ENCODE measurements at places on chromosomes 3 and 15.

- DNase-seq: no peak
Measured at GRCh38 chr15:64847876-64848716, 6.4 kb downstream of the PLEKHO2 start.

GRCh38 chr3:52817221-52817620 lies 13.3 kb downstream of the ITIH4 start:
- DNase-seq: no peak

DNA sequence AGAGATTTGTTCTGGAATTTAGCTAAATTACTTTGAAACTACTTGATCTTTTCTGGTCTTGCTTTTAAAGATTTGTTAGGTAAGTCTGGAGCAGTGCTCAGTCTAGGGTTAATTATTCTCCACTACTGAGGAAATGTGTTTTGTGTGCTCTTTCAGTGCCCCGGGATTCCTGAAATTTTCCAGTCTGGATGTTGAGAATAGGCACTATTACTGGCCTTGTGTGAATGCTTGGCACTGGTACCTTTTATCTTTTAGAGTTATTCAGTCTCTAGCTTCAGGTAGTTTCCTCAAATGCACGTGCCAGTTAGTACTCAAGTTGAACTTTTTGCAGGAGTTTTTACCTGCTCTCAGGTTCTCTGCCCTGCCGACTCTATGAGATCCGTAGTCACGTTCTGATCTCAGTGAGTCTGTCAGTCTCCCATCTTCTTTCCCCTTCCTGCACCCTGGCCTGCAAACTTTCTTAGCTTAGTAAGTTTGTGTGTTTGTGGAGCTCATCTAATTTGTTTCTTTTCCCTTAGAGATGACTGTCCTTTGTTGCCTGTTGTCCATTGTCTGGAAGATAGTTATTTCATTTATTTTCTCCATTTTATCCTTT lies 39.5 kb downstream of the TCF12 start:
- DNase-seq: no peak

DNA sequence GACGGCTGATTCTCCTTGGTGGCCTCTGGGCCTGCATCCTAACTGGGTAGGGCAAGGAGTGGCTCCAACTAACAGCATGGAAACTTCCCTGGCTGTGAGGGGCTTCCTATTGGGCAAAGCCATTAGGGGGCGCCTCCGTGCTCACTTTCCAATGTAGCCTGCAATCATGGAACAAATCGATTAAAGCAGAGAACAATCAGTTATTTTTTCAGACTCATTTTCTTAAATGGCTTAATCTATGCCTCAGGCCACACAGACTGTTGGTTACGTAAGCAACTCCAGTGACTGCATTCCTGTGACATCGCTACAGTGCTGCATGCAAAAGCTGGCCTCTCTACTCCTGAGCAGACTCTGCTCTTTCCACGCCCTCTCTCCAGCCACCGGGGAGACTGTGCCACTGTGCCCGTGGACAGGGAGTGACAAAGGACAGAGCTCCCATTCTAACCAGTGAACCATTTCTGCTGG lies 278.9 kb downstream of the KLF13 start:
- DNase-seq: no peak

GRCh38 chr3:150221904-150222523 lies 186.1 kb upstream of the TSC22D2 start:
- no peak for DNase-seq

DNA sequence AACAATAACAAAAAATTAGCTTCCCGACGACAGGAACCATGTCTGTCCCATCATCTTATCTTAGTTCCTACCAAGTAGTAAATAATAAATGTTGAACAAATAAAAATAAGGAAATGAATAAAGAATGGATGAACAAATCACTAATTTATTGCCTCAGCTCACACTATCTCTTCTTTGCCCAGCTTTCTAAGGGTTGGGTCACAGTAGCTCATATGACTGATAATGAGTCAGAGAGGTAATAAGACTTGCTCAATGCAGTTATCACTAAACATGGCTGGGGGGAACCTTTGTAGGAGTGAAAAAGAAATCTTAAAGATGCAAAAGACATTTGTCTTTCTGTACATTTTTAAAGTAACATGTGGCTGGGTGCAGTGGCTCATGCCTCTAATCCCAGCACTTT lies 182.2 kb downstream of the WDR76 start:
- DNase-seq: no peak

- DNase-seq: no peak
Measured at GRCh38 chr3:38726751-38727150, 77.3 kb upstream of the SCN5A start.

- DNase-seq: no peak
Measured at GRCh38 chr3:13135811-13136321, 62.6 kb upstream of the IQSEC1 start.

DNA sequence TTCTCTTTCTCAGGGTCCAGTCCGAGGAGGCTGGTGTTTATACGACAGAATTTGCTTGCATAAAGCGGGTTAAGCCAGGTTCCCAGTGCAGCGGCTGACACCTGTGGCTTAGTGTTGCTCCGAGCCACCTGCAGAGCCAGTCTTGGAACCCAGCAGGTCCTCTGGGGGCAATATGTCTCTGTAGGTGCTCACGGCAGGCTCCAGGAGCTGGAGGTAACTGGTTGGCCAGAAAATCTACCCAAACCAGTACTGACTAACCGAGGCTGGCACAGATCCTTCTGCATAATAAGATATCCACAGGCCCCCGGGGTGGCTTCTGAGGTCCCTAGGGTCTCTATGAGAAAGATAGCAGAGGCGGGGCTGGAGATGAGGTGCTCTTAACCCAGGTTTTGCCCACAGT lies 3.2 kb downstream of the MGLL start:
- no peak for DNase-seq

GRCh38 chr3:180267202-180267843 lies 230.6 kb upstream of the PEX5L start:
- DNase-seq: no peak

GRCh38 chr3:126935756-126936509 lies 47.0 kb upstream of the PLXNA1 start:
- DNase-seq: no peak

DNA sequence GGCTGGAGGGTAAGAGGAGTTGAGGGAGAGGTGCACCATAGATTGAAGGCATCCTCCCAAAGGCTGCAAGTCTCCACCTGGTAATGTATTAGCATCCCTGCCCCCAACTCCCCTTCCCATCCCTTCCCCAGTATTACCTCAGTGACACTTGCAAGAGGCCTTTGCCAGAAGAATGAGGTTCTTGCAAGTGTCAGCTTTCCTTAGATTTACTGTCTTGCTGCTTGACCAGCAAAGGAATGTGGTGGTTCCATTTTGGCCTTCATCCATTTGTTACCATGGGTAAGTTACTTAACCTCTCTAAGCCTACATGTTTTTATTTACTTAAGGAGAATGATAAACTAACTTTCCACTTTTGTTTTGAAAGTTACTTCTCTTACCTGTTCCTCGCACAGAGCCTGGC lies 108.9 kb downstream of the LRTM1 start:
- DNase-seq: no peak

DNA sequence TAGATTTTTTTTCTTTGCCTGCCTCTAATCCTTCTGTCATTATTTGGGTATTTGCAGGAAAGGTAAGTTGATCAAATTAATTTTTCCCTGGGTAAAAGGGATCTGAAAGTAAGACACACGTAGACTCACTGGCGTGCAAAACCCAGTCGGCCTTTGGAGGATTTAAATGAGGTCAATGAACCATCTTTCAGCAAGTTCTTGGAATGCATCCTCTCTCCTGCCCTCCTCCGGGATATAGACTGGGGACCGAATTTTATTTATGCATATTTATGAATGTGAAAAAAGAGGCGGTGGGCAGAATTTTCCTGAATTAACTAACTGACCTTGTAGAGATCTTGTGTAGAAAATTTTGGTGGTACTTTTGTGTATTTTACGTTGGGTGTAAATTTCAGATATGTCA lies 2.2 kb downstream of the CADM2 start:
- no peak for DNase-seq

GRCh38 chr3:69740103-69741021 lies 1.1 kb downstream of the MITF start:
- no peak for DNase-seq

- no peak for DNase-seq
Measured at GRCh38 chr3:190718671-190719070, 143.8 kb downstream of the GMNC start.

GRCh38 chr3:129429602-129430001 lies 1.2 kb upstream of the EFCAB12 start:
- DNase-seq: no peak

DNA sequence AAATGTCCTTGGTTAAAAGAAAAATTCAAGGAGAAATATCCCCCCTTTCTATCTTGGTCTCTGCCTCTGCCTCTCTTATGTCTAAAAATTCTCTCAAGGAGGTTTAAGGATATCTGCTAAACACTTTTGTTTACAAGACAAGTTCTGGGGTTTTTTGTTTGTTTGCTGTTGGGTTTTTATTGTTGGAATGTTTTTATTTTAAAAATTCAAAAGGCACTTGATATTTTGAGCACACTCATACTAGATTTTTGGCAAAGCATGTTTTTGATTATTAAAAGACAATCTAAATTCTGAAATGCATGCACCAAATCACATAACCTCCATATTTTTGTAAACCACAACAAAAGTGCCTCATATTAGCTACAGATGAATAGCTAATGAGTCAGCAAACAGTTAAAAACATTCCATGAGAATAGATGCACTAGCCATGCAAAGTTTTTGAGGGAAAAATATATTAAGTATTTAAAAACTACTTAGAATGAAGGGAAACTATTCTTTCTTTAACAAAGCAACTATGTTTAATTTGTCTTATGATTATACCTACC lies 84.6 kb downstream of the ZBTB20 start:
- no peak for DNase-seq

- no peak for DNase-seq
Measured at GRCh38 chr15:77340245-77340644, 79.7 kb downstream of the PEAK1 start.

- DNase-seq: no peak
Measured at GRCh38 chr15:41004490-41004889, 51.2 kb downstream of the CHAC1 start.

DNA sequence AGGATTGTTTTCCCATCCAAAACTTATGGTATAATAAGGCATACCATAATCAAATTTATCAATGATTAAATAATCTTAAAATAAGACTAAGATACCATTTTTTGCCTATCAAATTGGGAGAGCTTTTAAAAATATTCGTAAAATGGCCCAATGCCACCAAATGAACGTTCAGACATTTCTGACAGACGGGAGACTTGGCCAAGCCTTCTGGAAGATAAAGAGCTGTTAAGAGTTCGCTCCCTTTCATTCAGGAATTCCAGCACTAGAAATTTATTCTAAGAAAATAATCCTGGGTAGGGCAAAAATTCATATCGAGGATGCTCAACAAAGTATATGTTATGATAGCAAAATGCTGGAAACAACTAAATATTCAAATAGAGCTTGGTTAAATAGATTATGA lies 85.6 kb upstream of the NEO1 start:
- DNase-seq: no peak

- DNase-seq: no peak
Measured at GRCh38 chr3:153339065-153339464, 177.0 kb downstream of the RAP2B start.

- no peak for DNase-seq
Measured at GRCh38 chr3:136351351-136351750, 101.2 kb downstream of the PCCB start.

DNA sequence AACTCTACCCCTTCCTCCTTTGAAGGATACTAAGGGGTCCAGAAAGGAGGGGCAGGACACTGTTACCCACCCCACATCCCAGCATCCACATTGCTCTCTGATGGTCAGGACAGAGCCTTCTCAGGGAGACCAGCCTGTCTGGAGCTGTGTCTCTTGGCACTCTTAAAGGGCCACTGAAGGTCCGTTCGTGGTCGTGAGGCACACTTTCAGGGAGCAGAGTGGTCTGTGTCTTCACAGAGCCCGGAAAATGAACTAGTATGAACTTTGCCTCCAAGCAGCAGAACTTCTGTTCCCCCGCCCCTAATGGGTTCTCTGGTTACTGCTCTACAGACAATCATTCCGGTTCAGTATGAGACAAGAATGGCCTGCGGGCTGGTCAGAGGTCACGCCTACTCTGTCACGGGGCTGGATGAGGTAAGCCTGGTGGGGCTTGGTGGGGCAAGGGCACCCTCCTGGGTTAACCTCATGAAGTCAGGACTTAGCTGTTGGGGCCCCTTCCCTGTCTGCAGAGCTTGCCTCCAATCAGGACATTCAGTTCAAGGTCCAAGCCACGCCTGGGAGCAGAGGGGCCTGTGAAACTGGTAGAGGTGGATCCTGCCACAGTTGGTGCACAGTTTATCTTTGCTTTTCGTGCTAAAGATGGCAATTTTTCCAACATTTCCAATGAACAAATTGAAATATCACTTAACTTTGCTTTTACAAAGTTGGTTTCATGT lies 33.2 kb downstream of the CAPN3 start:
- no peak for DNase-seq

DNA sequence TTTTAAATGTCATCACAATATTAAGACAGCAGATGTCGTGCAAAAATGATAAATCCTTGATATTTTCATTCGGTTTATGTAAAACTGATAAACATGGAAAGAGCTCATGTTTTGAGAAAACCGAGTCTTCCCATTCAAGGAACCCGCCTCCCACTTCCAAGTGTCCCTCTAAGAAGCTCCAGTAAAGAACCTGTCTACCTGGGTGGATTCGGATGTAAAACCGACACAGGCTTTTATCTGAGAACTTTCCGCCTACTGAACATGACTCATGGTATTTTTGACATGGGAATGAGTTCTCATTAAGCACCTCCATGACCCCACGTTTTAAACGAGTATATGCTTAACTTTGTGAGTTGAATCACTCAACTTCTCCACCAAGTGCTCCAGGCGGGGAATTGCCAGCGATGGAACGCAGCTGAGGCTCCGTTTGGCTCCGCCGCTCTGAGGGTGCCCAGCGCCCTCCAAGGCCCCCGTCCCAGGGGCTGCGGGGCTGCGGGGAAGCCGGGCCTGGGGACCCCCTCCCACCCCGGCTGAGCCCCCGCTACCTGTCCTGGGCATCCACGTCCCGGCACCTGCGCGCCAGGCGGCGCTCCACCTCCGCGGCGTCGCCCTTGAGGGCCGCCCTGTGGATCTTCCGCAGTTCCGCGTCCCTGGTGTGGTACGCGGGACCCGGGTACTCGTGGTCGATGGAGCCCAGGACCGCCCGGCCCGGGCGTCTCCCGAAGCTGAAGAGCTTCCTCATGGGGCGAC lies 119.9 kb downstream of the LMLN start:
- DNase-seq: peak; percentile 14

- DNase-seq: no peak
Measured at GRCh38 chr15:97929456-97930229, 30.9 kb upstream of the ARRDC4 start.

All from stimulated activated CD8-positive, alpha-beta memory T cell treated with anti-CD3 and anti-CD28 coated beads, Interleukin-7, amount 100 ng/mL, for 48 hours (primary cell).